ENCODE measurements at places on chromosomes 16 and 17. TPM values are rescaled to one million over a fixed set of nuclear protein-coding genes. Genes with fewer than 3 reads are reported as not detected.

Gene TEDC2
- total RNA-seq = 4.4 TPM

Gene CNTNAP4
- 56.0 TPM for total RNA-seq

Gene RNU2-1
- total RNA-seq = not detected

Gene ZNF689
- 10.0 TPM for total RNA-seq

Gene SDR42E1
- total RNA-seq = 0.79 TPM

Gene MT1A
- not detected for total RNA-seq

Gene HOXB6
- total RNA-seq = 20.2 TPM

Gene NPIPA1
- 62.2 TPM for total RNA-seq
